ENCODE measurements at places on chromosomes 11 and 22.
A peak's percentile ranks its signal among the peaks of the same experiment; 100 is the strongest.

GRCh38 chr11:67002297-67002913, 20.5 kb upstream of the SYT12 start:
- no peak for DNase-seq

DNA sequence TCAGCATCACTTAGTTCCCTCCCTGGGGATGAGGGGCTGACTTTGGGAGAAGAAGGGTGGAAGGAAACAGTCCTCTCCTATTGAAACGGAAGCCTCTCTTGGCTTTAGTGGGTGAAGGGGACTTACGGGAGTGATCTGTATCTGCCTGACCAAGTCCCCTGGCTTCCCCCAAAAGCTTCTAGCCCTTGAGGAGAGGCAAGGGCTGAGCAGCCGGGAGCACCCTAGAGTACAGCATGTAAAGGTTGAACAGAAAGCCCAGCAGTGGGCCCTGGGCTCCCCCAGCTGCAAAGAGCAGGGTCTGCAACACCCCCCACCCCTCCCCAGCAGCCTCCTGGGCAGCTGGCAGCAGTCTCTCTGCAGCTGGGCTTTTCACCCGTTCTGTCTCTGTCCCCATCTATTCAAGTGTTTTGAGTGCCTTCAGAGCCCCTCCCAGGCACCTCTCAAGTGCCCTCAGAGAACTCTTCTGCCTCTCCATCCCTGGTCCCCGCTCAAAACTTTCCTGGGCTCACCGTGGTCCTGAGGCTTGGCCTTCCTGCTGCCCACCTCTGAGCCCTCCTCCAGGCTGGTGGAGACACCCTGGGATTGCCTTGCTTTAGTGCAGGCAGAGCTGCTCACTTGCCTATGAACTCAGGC, 2.7 kb downstream of the CAPN5 start:
- DNase-seq = no peak

GRCh38 chr22:49492308-49492707, 335.4 kb downstream of the BRD1 start:
- no peak for DNase-seq

DNA sequence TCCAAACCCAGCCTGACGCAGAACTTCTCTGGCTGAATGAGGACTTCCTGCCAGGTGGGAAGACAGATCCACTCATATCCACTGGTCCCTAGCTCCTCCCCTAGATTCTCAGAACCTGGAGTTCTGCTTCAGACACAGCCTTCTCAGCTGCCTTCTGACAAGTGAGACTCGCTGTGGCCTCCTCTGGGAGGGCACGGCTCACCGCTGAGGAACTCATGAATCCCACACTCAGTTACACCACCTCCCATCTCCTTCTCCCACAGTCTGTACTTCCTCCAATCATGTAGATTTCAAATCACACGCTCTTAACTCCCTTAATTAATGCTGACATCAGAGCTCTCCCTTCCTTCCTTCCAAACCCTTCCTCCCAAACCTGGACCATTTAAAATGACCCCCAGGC, 86.4 kb upstream of the TMEM45B start:
- no peak for DNase-seq

GRCh38 chr11:116221351-116221750, 551.4 kb downstream of the BUD13 start:
- DNase-seq = no peak

DNA sequence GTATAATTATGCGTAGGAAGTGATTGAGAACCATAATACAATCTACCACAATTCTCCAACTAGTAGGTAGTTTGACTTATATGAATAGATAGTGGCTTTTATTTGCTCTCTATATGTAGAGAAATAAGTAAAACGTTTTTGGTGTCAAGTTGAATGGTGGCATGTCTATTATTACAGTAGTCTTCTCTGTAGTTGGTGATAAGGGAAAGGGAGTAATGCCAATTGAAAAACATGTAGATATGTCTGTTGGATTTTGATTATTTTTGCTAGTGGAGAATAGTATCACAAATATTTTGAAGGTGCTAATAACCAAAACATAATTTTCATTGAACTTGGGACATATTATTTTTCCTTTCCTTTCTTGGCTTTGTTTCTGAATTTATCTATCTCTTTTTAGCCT, 17.5 kb downstream of the FBXO7 start:
- no peak for DNase-seq

DNA sequence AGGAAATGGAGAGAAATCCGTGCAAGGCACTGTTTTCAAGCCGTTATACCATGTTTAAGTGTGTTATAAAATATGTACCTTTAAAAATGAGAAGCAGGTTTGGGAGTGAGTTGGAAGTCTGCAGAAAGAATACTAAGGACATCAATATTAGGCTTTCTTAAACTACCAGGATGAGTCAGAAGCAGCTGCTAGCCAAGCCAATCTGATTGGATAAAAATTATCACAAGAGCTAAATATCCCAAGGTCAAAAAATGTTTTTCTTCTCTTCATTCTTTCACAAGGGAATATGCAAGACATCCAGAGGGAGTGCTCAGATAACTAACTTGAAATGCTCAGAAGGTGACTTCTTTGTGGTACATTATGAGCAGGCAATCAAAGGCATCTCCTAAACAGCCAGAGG, 19.3 kb upstream of the CKAP5 start:
- no peak for DNase-seq

DNA sequence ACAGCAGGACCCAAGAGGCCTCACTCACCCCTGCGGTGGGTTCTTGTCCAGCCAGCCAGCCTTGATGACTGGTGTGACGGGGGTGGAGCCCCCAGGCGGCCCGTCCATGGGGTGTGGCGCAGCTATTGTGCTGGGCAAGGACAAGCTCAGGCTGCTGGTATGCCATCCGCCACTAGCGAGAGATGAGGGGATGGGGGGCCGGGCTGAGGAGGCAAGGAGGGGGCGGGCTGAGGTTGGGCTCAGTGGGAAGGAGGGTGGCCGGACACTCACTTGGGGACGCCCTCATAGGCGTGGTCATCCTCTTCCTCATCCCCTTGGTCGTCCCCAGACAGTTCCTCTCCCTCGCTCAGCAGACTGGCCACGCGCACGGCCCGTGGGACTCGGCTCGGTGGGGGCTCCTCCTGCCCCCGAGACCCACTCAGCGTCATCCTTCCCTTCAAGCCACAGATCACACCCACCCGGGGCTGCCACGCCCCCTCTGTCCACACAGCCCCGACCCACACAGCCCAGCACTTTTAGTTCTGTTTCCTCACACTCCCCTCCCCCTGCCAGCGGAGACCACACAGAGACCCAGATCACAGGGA, 38.0 kb upstream of the PDE2A start:
- no peak for DNase-seq

GRCh38 chr22:32760815-32761214, 40.7 kb upstream of the TIMP3 start:
- no peak for DNase-seq

GRCh38 chr11:61480994-61481335, 27.6 kb upstream of the LRRC10B start:
- no peak for DNase-seq

- DNase-seq = no peak
These were observed 23.2 kb downstream of the P2RY2 start for GRCh38 chr11:73241300-73241699.

GRCh38 chr22:48744283-48744641, 1083.4 kb downstream of the BRD1 start:
- DNase-seq = no peak

DNA sequence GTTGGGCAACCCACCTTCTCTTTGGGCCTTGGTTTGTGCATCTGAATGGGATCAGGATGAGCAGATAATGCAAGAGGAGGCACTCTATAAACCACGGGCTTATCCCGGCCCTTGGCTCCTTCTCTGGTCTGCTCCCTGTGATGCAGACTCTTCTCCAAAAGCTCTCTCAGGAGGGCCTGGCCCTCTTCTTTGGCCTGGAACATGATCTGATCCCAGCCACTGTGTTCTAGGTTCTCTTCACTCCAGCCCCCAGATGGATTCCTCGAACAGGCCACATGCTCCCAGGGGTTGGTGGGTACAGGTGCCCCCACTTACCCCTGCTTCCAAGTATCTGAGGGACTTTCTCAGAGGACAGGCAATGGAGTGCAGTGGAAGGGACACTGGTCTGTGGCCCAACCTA, 8.7 kb upstream of the UCP3 start:
- no peak for DNase-seq

DNA sequence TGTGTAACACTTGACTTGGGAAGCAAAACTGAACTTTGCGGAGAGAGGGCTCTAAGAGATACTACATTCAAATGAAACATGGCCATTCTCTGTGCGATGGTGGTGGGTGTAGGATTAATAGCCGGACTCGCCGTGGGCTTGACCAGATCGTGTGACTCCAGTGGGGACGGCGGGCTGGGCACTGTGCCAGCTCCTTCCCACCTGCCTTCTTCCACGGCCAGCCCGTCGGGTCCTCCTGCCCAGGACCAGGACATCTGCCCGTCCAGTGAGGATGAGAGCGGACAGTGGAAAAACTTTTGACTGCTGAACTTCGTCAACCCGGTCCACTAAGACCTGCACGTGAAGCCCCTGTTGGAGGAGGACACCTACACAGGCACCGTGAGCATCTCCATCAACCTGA, 137.4 kb downstream of the OR4C45 start:
- no peak for DNase-seq

- no peak for DNase-seq
These were observed 6.1 kb upstream of the NAP1L4 start for GRCh38 chr11:2998073-2998850.

DNA sequence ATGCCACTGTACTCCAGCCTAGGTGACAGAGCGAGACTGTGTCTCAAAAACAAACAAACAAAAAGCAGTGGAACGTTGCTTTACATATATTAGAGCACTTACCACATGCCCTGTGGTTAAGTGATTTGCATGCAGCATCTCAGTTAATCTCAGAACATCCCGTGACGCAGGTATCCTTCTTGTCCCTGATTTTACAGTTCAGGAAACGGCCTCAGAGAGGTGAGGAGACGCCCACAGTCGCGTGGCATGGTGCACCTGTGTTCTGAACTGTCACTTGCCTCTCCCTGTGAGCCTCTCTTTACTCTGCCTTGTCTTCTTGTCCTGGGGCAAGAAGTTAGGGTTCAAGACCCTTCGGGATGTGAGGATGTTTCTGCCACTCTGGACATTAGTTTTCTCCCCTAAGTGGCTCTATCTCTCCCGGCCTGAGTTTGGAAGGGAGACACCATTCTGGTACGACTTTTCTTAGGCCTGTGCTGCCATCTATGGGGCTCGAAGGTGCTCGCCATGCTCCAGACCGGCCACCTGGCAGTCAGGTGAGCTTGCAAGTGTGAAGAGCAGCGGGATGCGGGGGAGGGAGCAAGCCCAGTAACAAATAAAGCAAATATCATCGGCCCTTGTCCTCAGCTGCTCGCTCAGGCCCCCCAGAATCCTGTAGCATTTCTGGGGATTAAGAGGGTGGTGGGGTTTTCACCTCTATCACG, 25.6 kb downstream of the YWHAH start:
- peak; percentile 76 for DNase-seq

DNA sequence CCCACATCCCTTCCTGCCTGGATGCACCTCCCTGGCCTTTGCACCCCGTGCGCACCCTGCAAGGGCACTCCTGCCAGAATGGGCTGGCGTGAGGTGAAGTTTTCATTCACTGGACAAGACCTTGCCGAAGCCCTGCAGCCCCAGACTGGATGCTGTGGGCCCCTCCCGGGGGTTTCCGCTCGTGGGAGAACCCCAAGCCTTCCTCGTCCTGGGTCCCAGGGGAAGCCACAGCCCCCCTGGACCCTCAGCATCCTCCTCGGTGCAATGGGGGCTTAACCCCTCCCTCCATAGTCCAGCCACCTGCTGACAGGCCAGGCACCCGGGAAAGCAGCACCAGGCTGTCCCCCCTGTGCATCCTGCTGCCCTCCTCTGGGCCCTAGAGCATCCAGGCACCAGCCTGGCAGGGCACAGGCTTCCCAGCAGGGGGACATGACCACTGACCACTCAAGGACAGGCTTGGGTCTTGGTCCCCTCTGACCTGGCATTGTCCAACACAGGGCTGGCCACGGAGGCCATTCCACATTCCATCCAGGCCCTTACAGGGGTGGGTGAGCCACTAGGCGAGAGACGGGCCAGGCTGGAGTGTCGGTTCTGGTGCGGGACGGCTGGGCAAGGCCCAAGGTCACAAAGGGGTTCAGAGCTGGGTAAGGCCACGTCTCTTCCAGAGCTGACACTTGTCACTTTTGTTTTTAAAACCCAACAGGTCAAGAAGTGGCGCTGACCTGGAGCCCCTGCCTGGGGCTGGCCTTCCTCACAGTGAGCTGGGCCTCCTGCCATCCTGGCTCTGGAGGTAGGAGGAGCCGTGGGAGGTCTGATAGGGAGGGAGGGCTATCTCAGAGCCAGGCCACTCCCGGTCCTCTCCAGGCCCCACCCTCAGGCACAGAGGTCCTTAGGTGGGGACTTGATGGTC, 41.5 kb upstream of the PPARA start:
- DNase-seq = no peak

GRCh38 chr11:94183886-94184264, 55.2 kb downstream of the PANX1 start:
- DNase-seq = peak; percentile 30

DNA sequence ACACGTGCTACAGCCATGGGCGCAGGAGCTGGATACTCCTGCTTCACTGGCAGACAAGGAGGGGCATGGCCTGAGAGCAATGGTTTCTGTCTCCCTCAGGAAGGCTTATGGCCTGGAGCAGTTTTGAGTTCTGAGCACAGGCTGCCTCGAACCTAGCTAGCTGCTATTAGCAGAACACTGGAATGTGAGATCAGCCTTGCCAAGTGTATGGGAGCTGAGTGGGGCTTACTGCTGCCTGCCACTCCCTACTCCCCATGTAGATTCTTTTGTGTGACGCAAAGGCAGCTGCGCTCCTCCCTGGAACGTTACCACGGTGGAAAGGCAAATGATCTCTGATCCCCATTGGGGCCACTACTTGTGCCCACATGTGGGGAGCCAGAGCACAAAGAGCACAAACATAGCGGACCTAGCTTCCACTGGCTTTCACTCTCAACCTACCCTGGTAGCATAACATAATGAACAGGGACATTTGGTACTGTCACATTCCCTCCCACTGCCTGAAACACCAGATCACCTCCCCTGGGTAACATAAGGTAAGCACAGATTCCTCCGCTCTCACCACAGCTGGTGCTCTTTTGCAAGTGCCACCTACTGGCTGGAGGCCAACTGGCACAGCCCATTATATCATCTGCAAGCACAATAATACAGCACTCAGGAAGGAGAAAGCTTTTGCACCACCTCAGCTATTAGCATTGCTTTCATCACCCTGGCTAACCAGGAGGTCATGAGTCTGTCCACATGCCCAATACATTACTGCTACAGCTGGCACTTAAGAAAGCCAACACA, 84.6 kb upstream of the GUCY1A2 start:
- DNase-seq = peak; percentile 1

- DNase-seq = no peak
These were observed 447.3 kb downstream of the NTM start for GRCh38 chr11:131817687-131818188.

All from A549 (cell line).